ENCODE measurements at places on chromosomes 4 and X.

- no peak for DNase-seq
Measured at GRCh38 chr4:108087293-108087967, 81.3 kb downstream of the LEF1 start.

GRCh38 chr4:147590249-147590920 is 26.8 kb upstream of the TMEM184C start:
- peak; percentile 78 for DNase-seq

- no peak for DNase-seq
Measured at GRCh38 chrX:130628516-130628915, 226.7 kb downstream of the RBMX2 start.

- DNase-seq, result no peak
Measured at GRCh38 chr4:36872679-36873078, 371.9 kb upstream of the NWD2 start.

DNA sequence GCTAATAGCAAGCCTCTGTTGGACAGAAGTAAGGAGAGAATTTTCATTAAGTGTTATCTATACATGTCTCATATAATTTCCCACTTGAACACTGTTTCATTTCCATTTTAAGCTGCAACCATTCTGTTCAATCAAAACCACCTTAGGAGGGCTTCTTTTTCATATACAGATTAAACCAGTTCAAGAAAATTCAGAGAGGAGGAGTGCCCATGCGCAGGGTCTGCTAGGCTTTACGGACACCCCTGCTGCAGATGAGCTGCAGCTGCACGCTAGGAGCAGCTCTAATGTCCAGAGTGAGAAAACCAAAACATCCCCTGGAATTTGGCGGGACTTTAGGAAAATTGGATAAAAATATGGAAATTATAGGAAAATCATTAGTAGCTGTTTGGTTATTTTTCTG is 541.0 kb downstream of the SPRY1 start:
- no peak for DNase-seq

- DNase-seq, result no peak
Measured at GRCh38 chrX:51144828-51145442, 187.7 kb upstream of the NUDT10 start.
